ENCODE measurements at places on chromosomes 7 and 10.

DNA sequence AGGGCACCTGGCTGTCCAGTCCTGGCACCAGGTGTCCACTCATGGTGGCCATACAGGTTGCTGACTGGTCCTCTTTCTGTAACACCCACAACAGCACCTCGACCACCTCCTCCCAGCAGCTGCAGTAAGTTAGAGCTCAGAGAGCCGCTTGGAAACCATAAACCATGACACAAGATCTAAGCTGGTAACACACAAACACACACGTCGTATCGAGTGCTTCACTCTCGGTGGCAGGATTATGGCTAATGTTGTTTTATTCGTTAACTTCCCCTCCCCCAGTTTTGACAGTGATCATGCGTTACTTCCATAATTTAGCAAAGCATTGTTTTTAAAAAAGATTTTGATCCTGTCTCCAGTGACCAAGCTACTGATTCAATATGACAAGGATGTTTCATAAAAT lies 59.7 kb downstream of the CAMK2B start:
- DNase-seq: no peak

- DNase-seq: no peak
Observed at GRCh38 chr7:90053094-90053493, 101.2 kb upstream of the STEAP1 start.

GRCh38 chr7:24827589-24827988 lies 70.3 kb upstream of the GSDME start:
- no peak for DNase-seq

DNA sequence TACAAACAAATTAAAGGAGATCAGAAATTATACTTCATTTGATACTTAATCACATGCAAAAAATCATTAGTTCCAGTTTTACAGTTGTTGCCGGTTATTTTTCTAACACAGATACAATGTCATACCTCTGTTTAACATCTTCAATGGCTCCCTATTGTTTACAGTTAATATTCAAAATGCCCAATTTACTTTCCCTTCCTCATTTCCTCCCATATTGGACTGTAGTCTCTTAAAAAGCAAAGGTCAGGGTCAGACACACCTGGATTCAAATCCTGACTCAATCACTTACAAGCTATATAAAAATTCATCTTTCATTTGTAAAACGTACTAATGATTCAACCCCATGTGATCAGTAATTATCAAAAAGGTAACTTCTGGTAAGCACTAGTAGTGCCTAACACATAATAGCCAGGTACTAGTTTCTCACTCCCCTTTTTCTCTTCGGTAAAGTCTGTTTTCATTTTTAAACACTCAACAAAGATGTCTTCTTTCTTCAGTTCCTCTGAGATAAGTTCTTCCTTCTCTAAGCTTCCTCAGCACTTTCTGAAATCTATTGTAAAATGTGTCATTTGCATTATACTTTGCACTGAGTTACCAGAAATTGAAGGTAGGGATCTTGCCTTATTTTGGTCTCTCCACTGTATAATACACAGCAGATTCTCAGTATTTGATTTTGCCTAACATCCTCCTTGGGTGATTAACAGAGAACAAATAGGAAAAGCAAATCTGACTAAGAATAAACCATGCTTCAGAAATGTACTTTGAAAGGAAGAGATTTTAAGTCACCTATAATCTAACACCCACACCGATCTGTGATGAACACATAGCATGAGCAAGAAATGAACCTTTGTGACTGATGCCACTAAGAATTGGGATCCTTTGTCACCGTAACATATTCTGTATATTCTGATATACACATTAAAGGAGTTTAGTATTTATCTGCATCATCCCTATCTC lies 16.1 kb downstream of the KMT2C start:
- no peak for DNase-seq

DNA sequence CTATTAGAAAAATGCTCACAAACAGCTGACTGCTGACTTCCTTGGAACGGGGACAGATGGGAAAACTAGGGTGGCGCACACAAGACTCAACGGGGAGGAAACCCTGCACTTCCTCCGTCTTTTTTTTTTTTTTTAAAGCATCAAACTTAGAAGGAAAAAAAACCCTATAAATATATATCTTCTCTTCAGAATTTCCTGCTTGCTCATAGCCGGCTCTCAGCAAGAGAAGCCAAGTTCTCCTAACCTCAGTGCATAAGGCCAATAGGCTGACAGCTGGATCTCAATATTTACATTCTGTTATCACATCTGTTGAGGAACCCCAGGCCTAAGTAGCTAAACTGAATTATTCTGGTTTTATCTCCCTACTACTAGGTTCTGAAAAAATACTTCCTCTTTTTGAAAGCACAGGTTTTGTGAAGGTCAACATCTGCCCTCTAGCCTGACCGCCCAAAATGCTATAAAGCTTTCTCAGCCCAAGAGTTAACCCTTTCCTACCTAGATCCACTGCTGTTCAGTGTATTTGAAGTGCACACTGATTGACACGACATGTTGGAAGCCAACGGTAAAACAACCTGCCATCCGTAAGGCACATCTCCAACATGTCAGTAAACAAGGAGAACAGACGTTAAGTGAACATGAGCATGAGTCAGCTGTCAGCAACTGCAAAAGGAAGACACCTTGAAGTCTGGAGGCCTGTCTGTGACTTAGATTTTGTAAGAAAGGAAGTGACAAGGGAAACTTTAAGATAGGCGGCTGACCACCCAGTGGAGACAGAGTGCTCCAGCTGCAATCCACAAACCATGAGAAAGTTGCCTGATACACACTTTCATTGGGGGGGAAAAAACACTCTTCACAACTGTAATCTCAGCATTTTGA lies 83.8 kb downstream of the EBLN1 start:
- no peak for DNase-seq

DNA sequence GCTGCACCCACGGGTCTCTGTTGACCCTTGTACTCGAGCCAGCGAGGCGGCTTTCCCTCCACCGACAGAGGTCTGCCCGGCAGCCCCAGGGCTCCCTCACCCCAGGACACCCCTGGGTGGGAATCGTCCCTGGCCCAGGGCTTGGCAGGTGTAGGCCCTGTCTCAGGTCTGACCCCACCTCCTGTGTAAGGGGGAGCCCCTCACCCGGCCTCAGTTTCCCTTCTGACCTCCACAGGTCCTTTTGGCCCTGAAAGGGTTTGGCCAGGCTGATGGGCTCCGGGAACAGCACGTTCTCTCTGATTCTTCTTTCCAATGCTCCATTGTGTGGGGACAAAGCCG lies 25.0 kb upstream of the ELFN1 start:
- no peak for DNase-seq

- no peak for DNase-seq
Observed at GRCh38 chr10:90047243-90047729, 345.9 kb downstream of the KIF20B start.

GRCh38 chr7:155959894-155960293 lies 147.6 kb upstream of the SHH start:
- no peak for DNase-seq

- no peak for DNase-seq
Observed at GRCh38 chr7:3152714-3153113, 109.0 kb upstream of the CARD11 start.

- DNase-seq: no peak
Observed at GRCh38 chr10:26157734-26158133, 58.8 kb upstream of the GAD2 start.

DNA sequence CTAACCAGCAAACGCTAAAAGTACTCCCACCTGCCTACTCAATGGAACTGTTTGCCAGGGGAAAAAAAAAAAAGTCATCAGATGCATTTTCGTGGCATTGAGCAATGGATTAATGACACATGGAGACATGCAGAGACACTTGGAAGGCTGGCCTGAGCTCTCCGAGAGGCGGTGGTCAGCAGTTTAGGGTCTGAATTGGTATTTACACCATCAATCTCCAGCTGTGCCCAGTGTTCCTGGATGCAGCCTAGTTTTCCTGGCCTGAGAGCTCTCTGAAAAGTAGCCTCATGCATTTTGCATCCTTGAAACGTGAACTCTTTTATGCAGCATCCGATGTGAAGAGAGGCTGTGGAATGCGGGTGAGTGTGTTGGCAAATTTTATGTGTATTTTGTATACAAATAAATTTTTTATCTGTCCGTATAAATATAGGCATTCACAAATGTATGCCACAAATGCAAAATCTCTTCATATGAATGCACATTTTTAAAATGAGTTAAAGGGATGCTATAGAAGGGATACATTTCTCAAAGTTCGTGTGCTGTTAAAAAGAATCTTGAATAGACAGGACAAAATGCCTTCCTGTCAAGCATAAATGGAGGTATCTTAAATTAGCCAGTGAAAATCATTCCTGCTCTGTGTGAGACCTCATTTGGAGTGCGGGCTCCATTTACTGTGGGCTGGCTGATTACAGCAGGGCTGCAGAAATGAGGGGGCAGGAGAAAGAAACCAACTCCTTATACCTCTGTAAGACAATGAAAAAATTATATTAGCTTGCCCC lies 137.7 kb upstream of the PFKP start:
- DNase-seq: no peak

DNA sequence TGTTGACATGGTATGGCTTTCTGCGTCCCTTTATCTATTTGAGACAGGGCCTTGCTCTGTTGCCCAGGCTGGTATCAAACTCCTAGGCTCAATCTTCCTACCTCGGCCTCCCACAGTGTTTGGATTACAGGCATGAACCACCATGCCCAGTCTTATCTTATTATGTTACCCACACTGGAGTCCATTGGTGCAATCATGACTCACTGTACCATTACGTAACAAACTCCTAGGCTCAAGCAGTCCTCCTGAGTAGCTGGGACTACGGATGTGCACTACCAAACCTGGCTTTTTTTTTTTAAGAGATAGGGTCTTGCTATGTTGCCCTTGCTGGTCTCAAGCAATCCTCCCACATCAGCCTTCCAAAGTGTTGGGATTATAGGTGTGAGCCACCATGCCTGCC lies 66.7 kb downstream of the CCDC3 start:
- DNase-seq: no peak

- DNase-seq: no peak
Observed at GRCh38 chr10:105726149-105726548, 1085.1 kb downstream of the SORCS3 start.

DNA sequence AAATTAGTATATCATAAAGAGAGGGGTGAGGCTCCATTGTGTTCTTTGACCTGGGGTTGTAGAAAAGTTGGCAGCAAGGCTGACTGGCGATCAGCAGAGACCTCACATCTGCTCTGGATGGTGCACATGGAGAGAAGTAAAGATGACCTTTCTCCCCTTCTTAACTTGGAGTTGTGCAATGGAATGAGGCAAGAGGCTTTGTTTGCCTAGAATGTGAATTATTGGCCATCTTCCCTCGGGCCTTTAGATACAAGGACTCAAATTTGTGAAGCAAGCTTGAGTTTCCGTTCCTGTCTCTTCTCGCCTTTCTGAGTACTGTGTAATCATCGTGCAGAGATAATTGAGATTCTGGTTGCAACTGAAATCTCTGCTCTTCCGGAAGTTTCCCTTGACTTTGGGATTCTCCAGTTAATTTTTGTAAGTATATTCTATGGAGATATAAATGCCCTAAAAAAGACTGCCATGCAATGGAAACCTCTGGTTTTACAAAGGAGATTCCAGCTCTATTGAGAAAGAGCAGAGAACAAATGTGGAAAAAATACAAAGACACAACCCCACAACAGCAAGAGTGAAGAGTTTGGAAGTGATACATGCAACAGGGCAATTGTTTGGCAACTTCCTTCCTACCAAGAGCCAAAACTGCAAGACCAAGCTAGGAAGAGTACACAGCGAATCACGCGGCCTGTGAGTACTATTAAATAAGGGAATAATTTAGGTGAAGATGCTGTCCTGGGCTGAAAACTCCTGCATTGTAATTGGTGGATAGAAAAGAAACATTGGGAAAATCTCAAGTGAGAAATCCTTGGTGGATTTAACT lies 542.3 kb upstream of the NRP1 start:
- DNase-seq: no peak
